ENCODE measurements at places on chromosomes 3 and 15.

DNA sequence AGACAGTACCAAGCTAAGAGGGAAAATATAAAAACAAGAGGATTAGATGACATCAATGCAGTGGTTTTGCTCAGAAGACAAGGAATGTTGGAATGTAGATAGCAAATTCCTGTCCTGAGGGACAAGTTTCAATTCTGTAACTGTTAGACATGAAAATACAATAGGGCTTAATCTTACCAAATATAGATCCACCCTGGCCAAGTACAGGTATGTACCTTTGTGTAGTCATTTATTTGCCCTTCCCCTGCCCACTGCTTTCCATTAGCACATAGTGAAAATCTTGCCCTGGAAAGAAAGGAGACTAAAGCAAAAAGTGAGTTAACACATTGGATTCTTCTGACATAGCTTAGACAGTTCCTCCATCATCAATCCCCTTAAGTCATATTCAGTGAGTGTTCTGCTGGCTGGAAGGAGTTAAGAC lies 389.0 kb upstream of the THBS1 start:
- DNase-seq = peak; percentile 84

- DNase-seq = peak; percentile 51
Measured at GRCh38 chr15:25905140-25905539, 42.0 kb upstream of the ATP10A start.

DNA sequence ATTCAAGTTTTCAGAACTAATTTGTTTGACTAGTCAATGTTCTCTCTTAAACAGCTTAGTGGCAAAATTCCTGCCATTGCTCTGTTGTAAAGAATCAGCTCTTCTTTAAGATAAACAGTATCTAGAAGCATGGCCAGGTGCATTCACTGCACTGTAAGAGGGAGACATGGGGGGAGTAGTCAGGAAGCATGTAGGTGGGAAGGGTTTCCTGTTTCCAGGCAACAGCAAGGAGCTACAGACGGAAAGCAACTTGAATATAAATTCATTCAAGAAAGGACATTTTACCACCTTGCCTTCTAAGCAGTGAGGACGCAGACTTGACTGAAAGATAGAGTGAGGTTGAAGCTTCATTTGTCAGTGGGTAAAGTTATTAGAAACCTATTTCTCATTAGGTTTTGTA lies 55.3 kb downstream of the BBX start:
- no peak for DNase-seq

DNA sequence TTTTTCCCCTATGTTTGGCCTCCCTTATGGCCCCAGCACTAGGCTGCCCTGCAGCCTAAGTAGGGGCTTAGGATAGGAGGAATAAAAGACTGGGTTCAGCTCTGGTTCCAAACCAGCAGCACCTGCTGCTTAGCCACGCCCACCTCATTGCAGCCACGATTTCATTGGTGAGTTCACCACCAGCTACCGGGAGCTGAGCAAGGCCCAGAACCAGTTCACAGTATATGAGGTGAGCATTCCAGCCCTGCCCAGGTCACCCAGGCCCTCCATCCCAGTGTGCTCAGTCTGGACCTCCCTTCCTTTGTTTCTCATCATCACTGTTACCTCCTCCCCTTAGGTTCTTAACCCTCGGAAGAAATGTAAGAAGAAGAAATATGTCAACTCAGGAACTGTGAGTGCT lies 11.5 kb downstream of the CPNE9 start:
- no peak for DNase-seq

DNA sequence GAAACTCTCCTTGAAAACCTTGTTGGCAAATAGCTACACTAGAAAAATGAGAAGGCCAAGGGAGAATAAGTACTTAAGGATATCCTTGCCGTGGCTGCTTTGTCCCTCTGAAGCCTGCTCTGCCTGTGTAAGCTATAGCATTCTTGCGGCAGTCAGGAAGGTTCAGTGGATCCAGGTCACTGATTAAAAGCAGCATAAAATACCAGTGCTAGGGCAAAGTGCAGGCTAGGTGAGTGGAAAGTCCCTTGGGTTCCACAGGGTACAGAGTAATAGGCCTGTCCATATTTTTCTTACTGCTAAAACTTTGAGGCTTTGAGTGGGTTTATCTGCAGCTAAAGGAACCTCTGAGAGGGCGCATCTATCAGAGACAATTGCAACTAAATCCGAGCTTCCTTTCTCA lies 10.3 kb downstream of the CXCR6 start:
- DNase-seq = no peak

DNA sequence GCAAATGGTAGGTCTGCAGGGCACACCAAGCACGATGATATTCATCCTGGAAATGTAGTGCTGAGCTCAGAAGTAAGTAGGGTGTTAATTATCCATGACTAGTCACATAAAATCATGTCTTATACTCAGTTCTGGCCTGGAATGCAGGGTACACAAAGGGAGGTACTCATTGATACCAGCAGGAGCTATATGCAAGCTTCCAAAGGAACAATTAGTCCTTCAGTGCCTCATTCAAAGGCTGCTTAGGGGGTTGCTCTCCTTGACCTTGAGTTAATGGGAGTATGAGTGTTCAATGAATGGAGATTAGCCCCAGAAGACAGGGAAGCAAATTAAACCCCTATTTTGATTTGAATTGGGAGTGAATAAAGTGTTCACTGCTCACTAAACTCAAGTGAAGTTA lies 38.3 kb downstream of the CNTN6 start:
- DNase-seq = no peak

DNA sequence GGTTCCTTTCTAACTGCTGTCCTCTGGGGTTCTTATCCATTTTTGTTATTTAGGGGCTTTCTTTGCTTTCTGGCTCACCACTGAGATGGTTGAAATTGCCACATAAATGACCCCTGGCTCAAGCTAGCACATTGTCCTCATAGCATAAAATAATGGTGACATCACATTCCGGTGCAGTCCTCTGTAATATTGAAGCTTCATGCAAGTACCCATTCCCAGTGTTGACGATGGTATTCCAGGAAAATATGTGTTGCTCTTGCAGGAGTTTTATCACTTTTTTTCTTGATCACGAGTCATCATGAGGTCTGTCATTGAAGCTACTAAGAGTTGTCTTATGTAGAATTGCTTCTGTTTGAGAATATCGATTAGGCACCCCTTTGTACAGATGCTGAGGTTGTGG lies 56.1 kb downstream of the CRTC3 start:
- DNase-seq = peak; percentile 46

DNA sequence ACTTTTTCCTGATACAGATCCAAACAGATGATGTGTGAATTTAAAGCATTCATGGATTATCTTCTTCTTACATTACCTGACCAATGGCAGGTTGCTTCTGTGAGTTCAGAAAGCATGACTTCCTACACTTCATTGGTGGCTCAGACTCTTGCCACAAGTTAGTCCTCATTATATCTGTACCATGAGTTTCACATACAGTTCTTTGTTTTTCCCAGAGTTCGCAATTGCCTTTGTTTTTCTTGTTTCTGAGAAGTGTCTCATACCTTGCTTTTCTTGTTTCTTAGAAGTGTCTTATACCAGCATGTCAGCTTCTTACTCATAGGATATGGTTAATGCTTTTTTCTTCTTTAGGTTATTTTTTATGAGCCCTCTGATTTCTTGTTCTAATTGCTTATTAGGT lies 133.8 kb upstream of the TLE3 start:
- DNase-seq = no peak

DNA sequence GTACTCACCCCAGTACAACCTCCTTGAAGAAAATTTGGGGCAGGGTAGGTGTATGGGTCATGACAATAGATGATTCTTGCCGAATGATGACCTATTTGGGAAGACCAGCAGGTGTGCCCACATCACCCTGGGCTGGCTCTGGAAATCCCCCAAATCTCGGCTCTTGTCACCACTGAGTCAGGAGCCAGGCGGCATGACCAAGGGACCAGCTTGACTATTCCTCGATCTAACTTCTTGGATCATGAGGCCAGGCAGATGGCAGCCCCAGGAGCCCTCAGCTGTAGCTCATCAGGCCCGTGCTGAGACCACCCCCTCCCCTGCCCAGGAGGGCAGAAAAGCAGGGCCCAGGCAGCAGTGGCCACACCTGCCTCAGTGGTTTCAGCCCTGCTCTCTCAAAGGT lies 9.2 kb upstream of the MUC4 start:
- DNase-seq = no peak

GRCh38 chr15:32867313-32867626 lies 149.5 kb downstream of the GREM1 start:
- DNase-seq = peak; percentile 89

DNA sequence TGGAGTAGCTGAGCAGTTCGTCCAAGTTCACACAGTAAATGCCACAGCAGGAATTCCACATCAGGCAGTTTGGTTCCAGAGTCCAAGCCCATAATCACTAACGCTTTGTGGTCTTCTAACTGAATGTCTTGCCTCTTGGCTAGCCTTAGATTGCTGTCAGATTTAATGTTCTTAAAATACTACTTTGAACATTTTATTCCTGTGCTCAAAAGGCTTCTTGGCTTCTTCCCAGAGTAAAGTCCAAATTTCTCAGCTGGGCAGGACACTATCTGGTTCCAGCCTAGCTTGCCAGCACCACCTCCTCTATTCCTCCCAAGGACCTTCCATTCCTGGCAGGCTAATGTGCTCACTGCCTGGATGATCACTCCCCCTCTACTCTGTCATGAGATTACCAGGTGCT lies 256.9 kb downstream of the SQOR start:
- no peak for DNase-seq

DNA sequence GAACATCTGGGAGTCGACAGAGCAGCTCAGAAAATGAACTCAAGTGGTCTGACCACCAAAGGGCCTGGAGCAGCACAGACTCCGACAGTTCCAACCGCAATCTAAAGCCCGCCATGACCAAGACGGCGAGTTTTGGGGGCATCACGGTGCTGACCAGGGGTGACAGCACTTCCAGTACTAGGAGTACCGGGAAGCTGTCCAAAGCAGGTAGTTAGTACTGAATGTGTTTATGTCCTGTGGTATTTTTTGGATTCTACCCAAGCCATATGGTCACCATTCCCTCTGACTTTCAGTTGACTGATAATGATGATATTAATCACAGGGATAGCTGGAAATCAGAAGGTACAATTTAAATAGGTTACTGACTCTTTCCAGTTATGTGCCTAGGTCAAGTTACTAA lies 82.3 kb downstream of the ARPP21 start:
- DNase-seq = no peak

- DNase-seq = no peak
Measured at GRCh38 chr15:80026754-80027153, 32.7 kb upstream of the ZFAND6 start.

DNA sequence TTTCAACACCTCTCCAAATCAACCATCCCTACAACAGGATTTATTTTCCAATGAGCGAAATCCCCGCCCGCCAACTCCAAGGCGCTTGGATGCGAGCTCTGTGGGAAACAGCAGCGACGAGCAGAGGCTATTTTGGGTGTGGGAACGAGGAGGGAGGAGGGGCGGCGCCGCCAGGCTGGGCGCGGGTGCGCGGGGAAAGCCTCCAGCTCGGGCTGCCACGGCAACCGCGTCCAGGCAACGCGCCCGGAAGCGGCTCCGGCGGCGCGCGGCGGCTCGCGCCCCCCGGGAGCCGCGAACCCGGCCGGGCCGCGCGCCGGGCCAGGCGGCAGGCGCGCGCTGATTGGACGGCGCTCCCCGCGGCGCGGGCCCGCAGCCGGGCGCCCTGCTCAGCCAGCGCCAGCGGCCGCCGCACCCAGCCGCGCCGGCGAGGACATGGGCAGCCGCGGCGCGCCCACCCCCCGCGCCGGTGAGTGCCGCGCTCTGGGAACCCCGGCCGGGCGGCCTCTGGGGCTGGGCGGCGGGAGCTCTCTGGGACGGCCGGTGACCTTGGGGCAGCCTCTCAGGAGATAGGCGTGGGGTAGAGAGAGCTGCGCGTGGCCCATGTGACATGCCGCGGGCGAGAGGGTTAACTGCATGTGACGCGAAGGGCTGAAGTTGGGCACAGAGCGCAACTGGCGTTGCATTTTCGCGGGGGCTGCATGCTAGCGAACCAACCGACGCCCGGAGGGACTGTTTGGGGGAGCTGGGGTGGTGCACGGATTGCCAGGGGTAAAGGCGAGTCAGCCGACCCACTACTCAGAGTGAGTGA lies at the start of gene FAM81A:
TSS of gene FAM81A (plus strand) at position 370 of the 808 bp plus-strand sequence. CDS start 20,441 bp downstream, outside the sequence.
- DNase-seq = peak; percentile 54

- no peak for DNase-seq
Measured at GRCh38 chr3:195094191-195094921, 176.6 kb downstream of the XXYLT1 start.

GRCh38 chr15:79989183-79989582 lies 18.2 kb upstream of the BCL2A1 start:
- DNase-seq = no peak

GRCh38 chr15:48393645-48394506 lies 62.6 kb downstream of the DUT start:
- DNase-seq = no peak

DNA sequence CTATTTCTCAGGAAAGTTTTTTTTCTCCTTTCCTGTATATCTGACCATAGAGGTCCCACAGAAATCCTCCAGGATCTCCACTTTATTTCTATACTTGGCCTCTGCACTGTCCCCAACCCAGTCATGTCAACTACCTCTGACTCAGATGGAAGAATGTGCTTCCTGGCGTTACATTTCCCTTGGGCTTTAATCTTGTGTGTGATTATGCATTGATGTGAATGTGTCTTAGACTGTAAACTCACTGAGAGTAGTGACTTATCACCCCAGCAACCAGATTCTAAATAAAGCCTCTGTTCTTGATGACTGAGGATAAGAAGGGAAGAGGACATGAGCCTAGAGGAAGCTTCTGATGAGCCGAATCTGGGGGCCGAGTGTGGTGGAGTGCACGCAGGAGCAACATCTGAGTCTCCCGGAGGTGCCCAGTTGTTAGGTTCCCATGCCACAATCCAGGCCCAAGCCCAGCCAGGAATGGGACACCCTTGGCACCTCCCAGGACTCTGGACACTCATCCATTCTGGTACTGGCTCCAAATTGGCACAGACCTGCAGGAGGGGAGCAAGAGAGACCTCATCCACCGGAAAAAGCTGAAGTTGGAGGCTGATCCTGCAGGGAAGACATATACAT lies 32.1 kb upstream of the HEG1 start:
- DNase-seq = peak; percentile 86

DNA sequence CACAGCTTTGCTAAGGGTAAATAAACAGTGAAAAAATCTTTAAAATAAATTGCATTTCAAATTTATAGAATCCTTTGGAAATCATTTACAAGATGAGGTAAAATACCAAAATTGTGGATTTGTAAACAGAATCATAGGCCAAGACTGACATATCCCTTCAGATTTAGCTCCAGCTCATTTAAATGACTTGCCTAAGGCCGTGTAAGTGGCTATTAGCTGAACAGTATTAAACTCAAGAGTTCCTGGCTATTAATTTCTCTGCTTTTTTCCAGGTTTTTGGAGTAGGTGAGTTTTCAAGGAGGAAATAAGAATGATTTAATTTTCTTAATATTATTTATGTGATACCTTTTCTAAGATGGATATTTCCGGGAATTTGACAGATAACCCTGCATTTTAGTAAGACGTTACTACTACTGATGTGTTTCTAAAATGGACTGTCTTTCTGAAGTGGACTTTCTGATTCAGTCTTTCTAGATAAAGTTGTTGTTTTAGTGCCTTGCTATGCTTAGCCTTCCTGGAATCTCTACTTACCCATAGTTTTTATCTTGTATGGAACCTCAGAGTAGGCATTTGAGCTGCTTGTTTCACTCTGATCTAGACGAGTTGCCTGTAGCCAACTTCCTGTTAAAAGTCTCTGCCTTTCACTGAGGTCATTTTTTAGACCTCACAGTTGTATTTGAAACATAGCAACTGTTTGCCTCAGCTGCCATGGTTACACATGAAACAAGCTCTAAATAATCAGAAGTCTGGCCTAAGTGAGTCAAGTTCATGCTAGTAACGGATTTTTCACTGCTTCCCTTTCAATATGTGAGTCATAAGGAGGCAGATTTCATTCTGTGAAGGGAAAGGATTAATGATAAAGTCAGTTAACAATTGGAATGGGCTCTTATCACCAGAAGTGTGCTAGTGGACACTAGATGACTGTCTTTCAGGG lies 127.0 kb downstream of the KLHL25 start:
- peak; percentile 99 for DNase-seq

Data from LHCN-M2 (cell line).